GM10248 (cell line): ENCODE measurements at places on chromosomes 12 and 14.

GRCh38 chr12:124861898-124862676 lies 1.6 kb downstream of the SCARB1 start:
- DNase-seq, result no peak

GRCh38 chr12:68420225-68421010 lies 88.3 kb upstream of the MDM1 start:
- DNase-seq, result no peak

DNA sequence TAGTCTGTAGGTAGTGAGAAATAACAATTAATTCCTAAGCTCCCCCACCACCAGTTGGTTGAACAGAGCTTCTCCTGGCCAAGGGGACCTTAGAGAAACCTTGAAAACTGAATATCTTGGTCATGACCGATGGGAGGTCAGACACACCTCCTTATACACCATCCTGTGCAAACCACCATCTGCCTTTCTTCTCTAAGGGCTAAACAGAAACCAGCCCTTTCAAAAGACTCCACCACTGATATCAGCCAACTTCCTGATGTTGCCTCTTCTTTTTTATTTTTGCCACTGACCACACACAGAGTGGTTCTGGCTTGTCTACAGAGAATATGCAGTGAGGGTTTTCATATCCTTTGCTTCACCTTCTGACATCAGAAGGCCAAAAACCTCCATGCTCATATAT lies 977.7 kb upstream of the SEL1L start:
- DNase-seq, result no peak

GRCh38 chr14:91231446-91231845 lies 13.1 kb downstream of the GPR68 start:
- no peak for DNase-seq

DNA sequence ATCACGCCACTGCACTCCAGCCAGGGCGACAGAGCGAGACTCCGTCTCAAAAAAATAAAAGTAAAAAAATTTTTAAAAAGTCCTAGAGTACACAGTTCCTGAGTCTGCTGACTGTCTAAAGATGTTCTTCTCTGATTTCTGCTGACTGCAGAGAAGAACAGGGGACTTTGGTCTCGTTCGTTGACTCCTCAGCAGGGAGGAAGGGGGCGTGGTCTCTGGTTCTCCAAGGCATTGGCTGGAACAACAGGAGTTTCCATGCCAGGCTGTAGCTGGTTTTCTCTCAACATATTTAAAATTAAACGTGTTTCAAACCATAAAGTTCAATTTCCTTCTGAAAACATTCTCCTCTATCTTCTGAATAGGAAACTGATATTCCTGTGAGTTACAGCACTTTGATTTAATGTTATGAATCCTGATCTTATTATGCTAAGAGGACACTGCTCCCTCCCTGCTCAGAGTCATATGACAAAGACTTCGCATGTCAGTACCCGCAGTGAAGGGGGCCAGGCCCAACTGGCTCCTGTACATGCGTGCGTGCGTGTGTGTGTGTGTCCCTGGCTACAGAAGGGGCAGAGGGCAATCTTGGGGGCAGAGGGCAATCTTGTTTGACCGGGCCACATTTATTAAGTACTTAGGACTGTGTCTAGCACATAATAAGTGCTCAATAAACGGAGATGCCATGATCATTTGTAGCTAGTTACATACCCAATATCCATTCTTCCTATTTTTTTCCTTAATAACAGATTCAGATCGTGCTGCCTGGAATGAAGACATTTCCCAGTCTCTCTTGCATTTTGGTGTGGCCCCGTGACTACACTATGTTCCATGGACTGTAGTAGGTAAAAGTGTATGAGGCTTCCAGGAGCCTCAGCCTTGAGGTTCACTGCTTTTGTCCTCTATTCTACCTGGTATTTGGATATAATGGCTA lies 16.5 kb upstream of the HNF1A start:
- DNase-seq, result no peak

DNA sequence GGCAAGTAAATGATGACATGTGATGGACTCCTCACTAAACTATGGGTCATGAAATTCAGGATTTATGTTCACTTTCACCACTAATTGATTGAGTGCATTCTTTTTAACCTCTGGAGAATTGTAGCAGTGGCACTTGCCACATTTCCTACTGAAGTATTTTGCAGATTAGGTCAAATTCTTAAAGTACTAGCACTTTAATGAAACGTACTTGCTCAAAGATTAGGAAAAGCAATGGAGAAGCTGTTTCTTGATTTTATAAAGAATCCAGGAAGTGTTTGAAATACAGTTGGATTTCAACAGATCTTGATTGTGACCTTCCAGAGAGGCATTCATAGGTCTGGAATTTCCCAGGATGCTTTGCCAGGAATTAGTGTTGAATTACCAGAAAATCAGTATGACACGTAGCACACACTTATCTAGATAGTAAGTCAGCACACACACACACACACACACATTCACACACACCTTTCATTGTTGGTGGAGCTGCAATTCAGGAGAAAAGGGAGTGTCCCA lies 162.6 kb downstream of the MYRFL start:
- no peak for DNase-seq

- DNase-seq, result no peak
These were observed 54.9 kb upstream of the NUDT4 start for GRCh38 chr12:93322784-93323183.

- no peak for DNase-seq
These were observed 300.4 kb downstream of the SNAPC1 start for GRCh38 chr14:62062645-62063044.

- DNase-seq, result no peak
These were observed 192.7 kb downstream of the DPF3 start for GRCh38 chr14:72701237-72701565.

- DNase-seq, result peak; percentile 63
These were observed 792 bp upstream of the SLC38A1 start for GRCh38 chr12:46269429-46270241.

DNA sequence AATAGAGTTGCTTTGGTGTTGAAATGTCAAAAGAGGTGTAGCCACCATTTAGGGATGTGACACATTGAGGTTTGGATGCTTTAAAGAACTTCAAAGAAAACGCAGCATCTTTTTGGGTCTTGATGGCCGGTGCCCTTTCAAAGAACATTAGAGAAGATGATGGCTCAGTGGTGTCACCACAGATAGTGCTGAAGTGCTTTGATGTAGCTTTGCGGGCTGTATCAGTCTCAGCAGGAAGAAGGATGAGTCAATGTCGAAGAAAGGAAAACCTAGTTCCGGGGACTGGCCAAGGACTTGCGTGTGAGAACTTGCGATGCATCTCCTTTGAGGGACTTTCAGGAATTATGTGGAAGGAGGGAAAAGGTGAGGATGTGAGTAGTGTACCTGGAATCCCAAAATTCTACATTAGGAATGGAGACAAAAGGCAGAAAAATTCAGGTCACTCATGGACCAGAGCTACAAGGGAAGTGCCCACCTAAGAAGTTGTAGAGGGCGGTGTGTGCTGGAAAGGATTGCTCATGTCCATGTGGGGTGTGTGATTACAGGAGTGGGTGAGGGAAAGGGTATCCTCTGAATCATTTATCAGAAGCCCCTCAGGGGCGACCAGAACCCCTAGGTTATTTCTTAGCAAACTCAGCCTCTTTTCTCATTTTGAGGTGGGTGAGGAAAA lies 39.7 kb upstream of the GZMB start:
- DNase-seq, result peak; percentile 17

DNA sequence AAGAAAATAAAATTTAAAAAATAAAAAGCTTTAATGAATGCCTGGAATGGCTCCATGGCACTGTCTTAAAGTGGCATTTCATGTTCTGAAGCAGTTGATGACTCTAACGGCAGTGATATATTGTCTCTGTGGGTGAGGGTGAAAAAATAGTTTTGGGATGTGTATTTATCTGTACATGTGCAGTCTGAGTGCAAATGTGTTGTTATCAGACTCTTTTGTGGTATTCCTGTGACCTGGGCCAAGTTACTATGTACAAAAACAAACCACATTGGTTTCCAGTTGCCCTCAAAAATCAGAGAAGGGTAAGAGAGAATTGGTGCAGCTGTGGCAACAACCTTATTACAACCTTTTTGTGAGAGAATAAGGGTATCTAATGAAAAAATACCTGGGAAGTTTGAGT lies 81.7 kb upstream of the CCDC91 start:
- no peak for DNase-seq

- no peak for DNase-seq
These were observed 71.7 kb upstream of the ETV6 start for GRCh38 chr12:11577658-11578260.

DNA sequence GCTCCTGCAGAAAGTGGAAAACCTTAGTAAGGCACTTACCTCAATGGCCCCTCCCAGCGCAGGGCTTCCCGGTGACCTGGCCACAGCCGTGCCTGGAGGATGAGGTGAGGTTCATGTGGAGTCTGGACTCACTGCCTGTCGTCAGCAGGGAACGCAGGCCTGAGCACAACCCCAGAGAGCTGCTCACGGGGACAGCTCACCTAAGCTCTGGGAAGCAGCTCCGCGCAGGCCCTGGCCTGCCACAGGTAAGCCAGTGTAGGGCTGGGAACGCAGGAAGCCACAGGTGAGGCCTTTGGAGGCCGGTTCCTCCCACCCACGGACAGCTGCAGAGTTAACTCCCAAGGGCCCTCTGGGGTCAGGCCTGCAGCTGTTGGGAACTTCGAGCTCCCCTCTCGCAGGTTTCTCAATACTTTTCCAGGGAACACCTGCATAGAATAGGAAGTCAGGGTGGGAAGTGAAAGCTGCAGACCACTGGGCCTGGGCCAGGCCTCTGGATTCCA lies 32.7 kb downstream of the ANAPC7 start:
- DNase-seq, result peak; percentile 42

GRCh38 chr14:22842211-22843122 lies 6.1 kb downstream of the MMP14 start:
- DNase-seq, result no peak

GRCh38 chr14:61719344-61720293 lies 24.3 kb downstream of the HIF1A start:
- no peak for DNase-seq

DNA sequence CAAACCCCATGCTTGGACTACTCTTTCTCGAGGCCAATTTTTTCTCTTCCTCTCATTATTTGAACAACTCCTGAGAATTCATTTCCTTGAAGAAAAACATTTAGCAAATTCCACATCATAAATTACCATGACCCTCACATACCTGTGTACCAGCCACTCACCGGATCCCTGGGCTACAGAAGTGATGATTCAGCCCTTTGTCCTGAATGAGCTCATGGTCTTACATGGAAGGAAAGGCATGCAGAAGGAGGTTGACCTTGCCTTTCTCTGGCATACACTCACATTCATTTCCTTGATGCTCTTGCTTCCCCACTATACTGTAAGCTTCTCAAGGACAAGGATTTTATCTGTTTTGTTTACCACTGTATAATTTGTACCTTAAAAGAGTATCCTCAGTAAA lies 191.5 kb downstream of the SLC5A8 start:
- DNase-seq, result no peak

GRCh38 chr12:7450667-7451066 lies 6.7 kb upstream of the CD163L1 start:
- no peak for DNase-seq

- DNase-seq, result no peak
These were observed 24.7 kb upstream of the SGPP1 start for GRCh38 chr14:63752449-63753169.

DNA sequence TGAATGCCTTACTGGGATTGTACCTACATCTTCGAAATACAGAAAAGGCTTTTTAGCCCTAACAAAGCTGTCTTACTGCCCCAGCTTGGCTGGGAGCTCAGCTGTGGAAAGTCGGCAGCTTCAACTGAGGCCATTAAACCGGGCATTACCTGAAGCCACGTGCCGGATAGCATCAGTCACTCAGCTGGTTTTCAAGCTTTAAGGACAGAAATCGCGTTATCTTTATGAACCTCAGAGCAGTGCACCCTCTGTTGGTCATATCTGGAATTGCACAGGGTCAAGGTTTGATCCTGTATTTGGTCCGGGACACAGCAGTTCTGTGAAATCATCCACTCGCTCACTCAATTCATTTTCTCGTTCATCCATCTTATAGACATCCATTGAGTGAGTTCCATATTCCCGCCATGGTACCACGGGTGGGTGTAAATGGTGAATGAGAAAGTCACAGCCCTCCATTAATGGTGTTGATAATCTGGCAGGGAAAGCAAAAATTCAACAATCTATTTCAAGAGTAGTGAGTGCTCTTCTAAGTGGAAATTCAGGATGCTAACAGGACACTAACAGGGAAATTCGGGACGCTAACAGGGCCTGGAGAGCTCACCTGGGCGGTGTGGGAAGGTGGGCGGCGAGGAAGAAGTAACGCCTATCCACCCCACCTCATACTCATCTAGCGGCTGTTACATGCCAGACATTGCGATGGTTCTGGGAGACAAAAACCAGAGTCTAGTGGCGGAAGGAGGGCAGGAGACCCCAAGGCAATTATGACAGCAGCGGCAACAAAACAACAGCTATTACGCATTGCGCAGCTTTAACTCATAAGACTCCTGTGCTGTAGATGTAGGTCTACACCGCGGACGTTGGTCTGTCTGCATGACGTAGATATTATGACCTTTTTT lies 60.6 kb upstream of the TCL1A start:
- DNase-seq, result peak; percentile 77

- no peak for DNase-seq
These were observed 890 bp downstream of the SPTLC2 start for GRCh38 chr14:77615361-77616132.

DNA sequence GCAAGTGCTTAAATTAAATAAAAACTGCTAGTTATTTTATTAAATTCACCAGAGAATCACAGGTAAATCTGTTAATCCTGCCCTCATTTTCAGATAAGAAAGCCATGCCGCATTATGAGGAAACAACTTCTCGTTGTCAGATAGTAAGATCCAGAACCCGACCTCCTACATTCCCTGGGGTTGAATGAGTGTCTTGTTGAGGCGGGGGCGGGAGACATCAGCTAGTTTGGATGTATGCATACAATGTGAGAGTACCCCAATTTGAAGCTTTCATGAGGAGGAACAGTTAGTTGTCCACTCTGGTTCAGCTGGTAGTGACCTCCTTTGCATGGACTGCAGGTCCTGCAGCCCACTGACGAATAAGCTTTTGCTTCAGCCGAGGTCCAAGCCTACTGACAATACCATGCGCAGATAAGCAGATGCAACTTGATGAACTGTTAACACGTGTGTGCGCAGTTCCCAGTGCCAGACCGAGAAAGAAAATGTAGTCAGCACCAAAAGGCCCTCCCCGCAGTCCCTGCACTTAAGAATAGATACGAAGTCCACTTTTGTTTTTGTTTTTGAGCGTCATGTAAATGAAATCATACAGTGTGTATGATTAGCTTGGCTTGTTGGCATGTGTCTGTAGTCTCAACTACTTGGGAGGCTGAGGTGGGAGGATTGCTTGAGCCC lies 34.9 kb downstream of the EVL start:
- DNase-seq, result no peak
